Vagina (tissue), 2 donors: ENCODE measurements at places on chromosomes 12 and 14. TPM values are rescaled to one million over a fixed set of nuclear protein-coding genes. Genes with fewer than 3 reads are reported as not detected.

GRCh38 chr12:124543052-124543589 lies 24.3 kb downstream of the NCOR2 start:
- H3K36me3 ChIP-seq, result no peaks in the 10 kb centered on the region
- no peaks in the 10 kb centered on the region for H3K27me3 ChIP-seq
- H3K4me3 ChIP-seq, result peak overlapping the region; percentile 11
- peak overlapping the region; percentile 17 for H3K27ac ChIP-seq
- H3K4me1 ChIP-seq, result peaks cover 79% of the 10 kb centered on the region
- no peak for DNase-seq

DNA sequence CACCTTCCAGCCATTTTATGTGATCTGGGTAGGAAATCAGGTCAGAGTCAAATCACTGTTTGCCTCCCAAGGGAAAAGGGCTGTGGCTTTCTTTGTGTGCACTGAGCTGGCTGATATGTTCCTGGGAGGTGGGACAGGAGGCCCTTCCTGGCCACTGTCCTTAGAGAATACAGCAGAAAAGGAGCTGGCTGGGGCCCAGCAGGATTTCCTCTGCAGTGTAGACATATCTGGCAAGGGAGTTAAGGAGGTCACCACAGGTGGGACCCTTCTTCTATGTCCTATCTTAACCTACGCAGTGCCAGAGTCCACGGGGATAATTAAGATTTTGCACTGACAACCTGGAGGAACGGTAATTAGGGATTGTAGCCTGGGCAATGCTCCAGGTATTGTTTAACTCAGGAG lies 145.3 kb downstream of the NTF3 start:
- H3K4me3 ChIP-seq, result no peak overlapping the region
- DNase-seq, result no peak
- no peak overlapping the region for H3K27ac ChIP-seq
- H3K36me3 ChIP-seq, result no peaks in the 10 kb centered on the region
- H3K4me1 ChIP-seq, result peaks cover 44% of the 10 kb centered on the region
- H3K27me3 ChIP-seq, result no peaks in the 10 kb centered on the region

GRCh38 chr14:33792009-33792719 lies 158.7 kb downstream of the EGLN3 start:
- no peaks in the 10 kb centered on the region for H3K36me3 ChIP-seq
- no peaks in the 10 kb centered on the region for H3K27me3 ChIP-seq
- DNase-seq, result no peak
- H3K4me1 ChIP-seq, result peaks cover 12% of the 10 kb centered on the region
- H3K4me3 ChIP-seq, result no peak overlapping the region
- no peak overlapping the region for H3K27ac ChIP-seq

DNA sequence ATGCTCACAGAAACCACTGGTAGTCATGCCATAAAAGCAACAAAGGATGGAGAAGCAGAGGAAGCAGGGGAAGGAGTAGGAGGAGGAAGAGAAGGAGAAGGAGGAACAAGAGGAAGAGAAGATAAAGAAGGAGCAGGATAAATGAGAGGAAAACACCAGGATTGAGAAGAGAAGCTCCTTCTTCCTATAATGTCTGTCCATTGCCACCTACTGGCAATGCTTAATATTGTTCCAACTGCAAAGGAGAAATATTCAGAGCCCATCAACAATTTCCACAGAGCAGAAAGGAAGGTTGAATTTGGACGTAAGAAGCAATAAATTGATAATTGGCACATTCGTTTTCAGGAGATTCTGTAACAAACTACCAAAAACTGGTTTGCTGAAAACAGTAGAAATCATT lies 898.4 kb downstream of the SLC16A7 start:
- no peak overlapping the region for H3K4me3 ChIP-seq
- H3K27me3 ChIP-seq, result no peaks in the 10 kb centered on the region
- no peak overlapping the region for H3K27ac ChIP-seq
- H3K36me3 ChIP-seq, result no peaks in the 10 kb centered on the region
- no peaks in the 10 kb centered on the region for H3K4me1 ChIP-seq
- DNase-seq, result no peak

DNA sequence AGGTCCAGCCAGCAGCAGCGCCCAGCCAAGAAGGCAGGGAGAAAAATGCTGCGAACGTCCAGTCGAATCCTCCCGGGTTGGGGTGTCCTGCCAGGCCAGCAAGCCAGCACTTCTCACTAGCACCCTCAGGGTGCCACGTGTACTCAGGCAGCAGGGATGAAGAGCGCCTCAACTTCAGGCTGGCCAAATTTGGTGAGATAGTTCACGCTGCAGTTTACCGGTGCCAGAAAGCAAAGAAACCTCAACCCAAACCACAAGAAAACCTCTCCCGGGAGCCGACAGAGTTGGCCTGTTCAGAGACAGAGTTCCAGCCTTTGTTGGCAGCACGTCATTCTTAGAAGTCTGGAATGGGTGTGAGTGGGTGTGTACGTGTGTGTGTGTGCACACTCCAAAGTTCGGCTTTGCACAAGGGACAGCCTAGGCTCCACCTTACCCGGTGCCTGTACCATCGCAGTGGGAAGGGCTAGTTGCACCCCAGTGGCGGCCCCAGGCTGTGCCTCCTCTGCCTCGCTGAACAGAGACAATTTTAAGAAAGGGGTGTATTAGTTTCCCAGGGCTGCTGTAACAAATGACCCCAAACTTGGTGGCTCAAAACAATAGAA lies 42.1 kb downstream of the ELK3 start:
- peaks cover 77% of the 10 kb centered on the region for H3K4me1 ChIP-seq
- H3K36me3 ChIP-seq, result no peaks in the 10 kb centered on the region
- H3K4me3 ChIP-seq, result no peak overlapping the region

- no peaks in the 10 kb centered on the region for H3K36me3 ChIP-seq
- DNase-seq, result no peak
- no peaks in the 10 kb centered on the region for H3K27me3 ChIP-seq
- no peak overlapping the region for H3K4me3 ChIP-seq
- no peak overlapping the region for H3K27ac ChIP-seq
Measured at GRCh38 chr12:71216725-71217579, 59.2 kb upstream of the TSPAN8 start.

GRCh38 chr14:87896393-87897380 lies 96.3 kb downstream of the GALC start:
- DNase-seq, result no peak
- no peaks in the 10 kb centered on the region for H3K27me3 ChIP-seq
- no peak overlapping the region for H3K27ac ChIP-seq
- no peaks in the 10 kb centered on the region for H3K36me3 ChIP-seq

DNA sequence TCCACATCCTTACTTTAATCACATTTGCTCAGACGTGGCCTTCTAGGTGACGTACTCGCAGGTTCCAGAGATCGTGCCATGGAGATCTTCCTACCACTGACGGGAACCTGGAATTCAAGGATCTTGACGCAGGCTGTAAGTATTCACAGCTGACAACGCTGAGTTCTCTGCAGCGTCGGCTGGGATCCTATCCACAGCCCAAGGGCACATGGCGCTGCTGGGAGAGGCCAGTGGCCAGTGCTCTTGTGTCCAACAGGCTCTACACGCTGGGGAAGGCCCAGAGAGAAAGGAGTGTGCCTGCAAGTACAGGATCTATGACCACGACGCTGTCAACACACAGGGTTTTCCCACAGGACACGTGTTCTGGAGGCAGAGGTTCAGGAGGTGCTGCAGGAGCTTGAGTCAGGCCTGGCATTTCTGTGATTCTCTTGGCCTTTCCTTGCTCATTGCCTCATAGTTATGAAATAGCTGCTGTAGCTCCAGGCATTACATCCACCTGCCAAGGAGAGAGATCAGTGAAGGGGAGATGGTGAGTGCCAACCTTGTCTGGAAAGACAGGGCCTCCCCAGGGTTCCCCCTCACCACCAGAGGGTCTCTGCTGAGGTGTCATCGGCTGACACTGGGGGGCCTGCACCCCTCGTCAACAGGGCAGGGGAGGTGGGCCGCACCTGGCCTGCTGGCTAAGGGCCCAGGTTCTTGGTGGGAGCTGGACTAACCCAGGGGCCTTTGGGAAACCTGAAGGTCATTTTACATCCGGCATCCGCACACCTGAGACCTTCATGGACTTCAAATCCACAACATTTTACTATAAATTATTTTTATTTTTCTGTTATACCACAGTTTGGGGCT lies 21.3 kb downstream of the LRCOL1 start:
- peaks cover 5% of the 10 kb centered on the region for H3K4me1 ChIP-seq
- no peak overlapping the region for H3K4me3 ChIP-seq
- no peak for DNase-seq
- no peak overlapping the region for H3K27ac ChIP-seq
- peaks cover 6% of the 10 kb centered on the region for H3K36me3 ChIP-seq
- H3K27me3 ChIP-seq, result no peaks in the 10 kb centered on the region

DNA sequence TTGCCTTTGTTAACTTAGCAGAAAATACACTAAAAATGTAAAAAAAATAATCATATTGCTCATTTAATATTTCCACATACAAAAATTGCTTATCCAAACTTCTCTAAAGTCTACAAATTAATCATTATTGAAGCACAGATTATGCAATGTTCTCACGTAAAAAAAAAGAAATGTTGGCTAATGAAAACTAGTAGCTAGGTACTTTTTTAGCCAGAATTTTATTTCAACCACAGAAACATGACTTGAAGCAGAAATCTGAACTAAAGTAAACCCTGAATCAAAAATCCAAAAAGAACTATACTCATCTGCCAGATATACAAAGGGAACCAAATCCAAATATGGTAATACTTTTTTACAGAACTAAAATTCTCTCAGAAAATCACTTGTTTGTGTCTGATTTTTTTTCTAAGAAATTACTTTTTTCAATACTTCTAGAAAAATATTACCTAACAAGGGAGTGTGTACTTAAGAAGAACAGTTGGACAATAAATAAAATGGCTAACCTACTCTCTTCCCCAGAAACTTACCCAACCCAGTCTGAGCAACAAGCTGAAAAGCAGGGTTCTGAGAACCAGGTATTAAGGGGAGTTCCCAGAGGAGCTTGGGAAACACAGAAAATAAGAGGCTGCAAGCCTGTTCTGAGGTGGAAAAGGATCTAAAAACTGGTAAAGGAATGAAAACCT lies 78.4 kb upstream of the RAP1B start:
- H3K36me3 ChIP-seq, result no peaks in the 10 kb centered on the region
- H3K27ac ChIP-seq, result no peak overlapping the region
- H3K27me3 ChIP-seq, result no peaks in the 10 kb centered on the region
- no peaks in the 10 kb centered on the region for H3K4me1 ChIP-seq

MDP1 gene
- total RNA-seq, result 32.7 TPM

KCNH3 gene
- total RNA-seq, result not detected

TAS2R20 gene
- 4.7 TPM for total RNA-seq

ADAM20 gene
- total RNA-seq, result 1.2 TPM

ST8SIA1 gene
- total RNA-seq, result 5.2 TPM

KRT2 gene
- total RNA-seq, result 2.0 TPM

VAMP1 gene
- 12.5 TPM for total RNA-seq

MYF6 gene
- not detected for total RNA-seq
